ENCODE measurements at places on chromosomes 4 and X.

DNA sequence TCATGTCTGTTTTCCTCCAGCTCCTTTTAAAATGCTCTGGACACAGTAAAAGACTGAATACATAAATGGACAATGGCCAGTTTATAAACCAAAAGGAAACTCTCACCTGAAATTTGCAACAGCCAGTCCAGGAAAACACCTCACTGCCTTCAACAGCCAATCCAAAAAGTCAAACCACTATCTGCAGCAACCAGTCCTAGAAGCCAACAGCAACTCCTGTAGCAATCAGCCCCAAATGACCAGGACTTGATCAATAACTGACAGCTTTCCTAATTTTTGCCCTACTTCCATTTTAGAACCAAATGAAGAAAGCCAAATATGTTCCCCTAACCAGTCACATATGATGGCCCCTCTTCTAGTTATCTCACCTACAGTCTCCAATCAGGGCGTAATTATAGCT is 309.5 kb upstream of the CPXCR1 start:
- DNase-seq: no peak

DNA sequence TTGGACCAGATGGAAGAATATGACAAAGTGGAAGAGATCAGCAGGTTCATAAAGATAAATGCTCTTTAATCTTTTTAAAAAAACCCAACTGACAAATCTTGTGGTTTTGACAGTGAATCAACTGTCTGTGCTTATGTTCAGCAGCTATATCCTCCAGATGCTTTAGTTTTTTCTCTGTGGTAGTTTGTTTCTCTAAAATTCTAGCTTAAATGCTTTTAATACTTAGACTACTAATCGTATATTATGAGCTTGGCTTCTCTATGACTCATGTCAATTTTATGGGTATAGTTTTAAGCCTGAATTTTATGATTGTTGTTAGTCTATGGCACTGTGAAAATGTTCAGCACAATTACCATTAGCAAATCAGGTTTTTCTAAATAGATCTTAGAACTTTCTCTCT is 12.9 kb downstream of the HHIP start:
- DNase-seq: no peak

GRCh38 chr4:72302981-72303704 is 265.9 kb downstream of the ADAMTS3 start:
- peak; percentile 24 for DNase-seq

- DNase-seq: no peak
These were observed 116.0 kb downstream of the ZNF827 start for GRCh38 chr4:145822581-145822980.

- no peak for DNase-seq
These were observed 430.9 kb downstream of the MAPK10 start for GRCh38 chr4:85928775-85929591.

GRCh38 chr4:187983746-187984145 is 11.8 kb upstream of the ZFP42 start:
- DNase-seq: no peak

- no peak for DNase-seq
These were observed 10.5 kb upstream of the NDUFC1 start for GRCh38 chr4:139312552-139313332.
